ENCODE measurements at places on chromosomes 13 and 19. TPM values are rescaled to one million over a fixed set of nuclear protein-coding genes. Genes with fewer than 3 reads are reported as not detected.

The ZNF135 gene
- total RNA-seq: 8.6 TPM

The FAM124A gene
- total RNA-seq: 17.6 TPM

The DLL3 gene
- total RNA-seq: not detected

The CEACAM19 gene
- total RNA-seq: 5.3 TPM

The LRRC63 gene
- total RNA-seq: not detected

The PHF11 gene
- 52.1 TPM for total RNA-seq

The USPL1 gene
- 34.6 TPM for total RNA-seq

The TMEM59L gene
- total RNA-seq: 2.9 TPM

The BEST2 gene
- not detected for total RNA-seq

The PSG1 gene
- not detected for total RNA-seq
